ENCODE measurements at places on chromosomes 11 and 22.

GRCh38 chr11:94776351-94777321, 8.5 kb downstream of the AMOTL1 start:
- DNase-seq: no peak

- DNase-seq: no peak
These were observed 66.9 kb upstream of the CHRM4 start for GRCh38 chr11:46458491-46458890.

DNA sequence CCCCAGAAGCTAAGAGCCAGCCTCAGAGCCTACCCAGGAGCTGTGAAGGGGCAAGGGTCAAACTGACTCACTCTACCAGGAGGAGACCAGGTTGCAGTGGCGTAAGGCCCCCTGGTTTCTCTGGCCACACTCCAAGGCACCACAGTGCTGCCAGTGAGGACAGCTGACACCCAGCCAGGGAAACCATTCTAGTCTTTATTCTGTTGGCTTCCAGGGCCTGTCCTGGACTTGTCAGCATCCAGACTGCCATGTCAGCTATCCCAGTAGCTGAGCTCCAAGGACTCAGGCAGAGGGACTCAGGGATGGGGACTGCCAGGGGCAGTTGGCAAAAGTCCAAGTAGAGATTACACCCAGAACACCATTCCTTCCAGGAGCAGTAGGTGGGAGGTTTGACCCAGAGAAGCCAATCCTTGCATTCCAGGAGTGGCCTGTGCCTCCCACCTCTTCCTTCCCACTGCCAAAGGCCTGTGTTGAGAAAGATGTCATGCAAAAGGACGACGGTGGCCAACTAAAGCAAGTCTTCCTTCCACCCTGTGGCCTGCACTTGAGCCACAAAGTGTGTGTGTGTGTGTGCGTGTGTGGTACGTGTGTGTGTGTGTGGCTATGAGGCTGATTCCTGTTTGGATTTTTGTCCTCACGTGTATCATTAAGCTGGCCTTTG, 3.6 kb upstream of the MAPK8IP1 start:
- DNase-seq: peak; percentile 69

GRCh38 chr22:26702906-26703830, 45.8 kb downstream of the MIAT start:
- DNase-seq: no peak

DNA sequence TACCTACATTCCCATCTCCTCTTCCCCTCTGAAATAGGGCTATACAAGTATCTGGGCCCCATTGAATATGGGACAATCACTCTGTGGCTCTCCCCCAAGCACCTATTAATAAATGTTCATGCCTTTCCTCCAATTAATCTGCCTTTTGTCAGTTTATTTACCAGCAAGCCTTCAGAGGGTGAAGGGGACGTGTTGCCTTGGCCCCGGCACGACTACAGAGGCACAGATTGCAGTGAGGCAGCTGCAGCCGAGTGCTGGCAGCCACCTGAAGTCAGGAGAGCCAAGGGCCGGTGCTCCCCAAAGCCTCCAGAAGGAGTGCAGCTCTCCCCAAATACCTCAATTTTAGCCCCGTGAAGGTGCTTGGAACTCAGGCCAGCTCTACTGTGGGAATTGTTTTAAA, 580.9 kb upstream of the B3GAT1 start:
- DNase-seq: no peak

All from cerebellum (tissue), 4 donors.